ENCODE measurements at places on chromosomes 5 and 9.

- DNase-seq: no peak
Measured at GRCh38 chr5:160064417-160064810, 54.8 kb downstream of the PWWP2A start.

DNA sequence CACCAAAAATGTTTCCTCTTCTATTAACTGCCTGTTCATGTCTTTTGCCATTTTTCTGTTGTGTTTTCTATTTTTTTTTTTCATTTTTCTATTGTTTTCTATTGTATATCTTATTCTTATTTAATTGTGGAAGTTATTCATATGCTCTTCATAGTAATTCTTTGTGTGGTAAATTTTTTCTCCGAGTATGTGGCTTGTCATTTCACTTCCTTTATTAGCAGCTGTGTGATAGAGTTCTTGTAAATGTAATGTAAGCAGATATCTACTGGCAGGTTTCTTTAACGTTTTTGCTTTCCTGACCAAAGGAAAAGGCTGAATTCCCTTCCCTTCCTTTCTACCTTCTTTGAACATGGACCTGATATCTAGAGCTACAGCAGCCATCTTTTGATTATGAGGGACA is 5.8 kb upstream of the PLPP1 start:
- no peak for DNase-seq

DNA sequence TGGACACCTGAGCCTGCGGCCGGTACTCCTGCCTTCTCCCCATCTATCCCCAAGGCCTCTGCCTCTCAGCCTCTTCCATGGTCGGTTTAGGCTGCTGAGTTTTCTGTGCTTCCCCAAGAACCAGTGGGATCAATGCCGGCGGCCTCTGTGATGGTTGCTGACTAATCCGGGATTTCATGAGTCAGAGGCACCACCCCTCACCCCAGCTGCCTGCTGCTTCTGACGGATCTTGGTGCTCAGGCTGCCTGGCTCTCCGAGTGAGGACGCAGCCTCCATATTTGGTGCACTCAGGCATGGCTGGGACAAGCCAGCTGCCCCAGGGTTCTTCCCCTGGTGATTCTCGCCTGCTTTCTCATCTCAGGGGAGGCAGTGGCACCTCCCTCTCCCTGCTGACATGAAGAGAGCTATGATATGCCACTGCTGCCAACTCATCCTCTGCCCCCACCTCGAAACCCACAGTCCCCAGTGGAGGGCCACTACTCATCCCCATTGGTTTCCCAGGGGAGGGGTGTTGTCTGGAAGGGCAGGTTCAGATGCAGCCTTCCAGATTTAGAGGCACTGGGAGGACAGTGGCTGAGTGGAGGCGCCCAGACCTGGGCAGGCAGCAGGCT is 3.3 kb upstream of the MAN1B1 start:
- peak; percentile 98 for DNase-seq

DNA sequence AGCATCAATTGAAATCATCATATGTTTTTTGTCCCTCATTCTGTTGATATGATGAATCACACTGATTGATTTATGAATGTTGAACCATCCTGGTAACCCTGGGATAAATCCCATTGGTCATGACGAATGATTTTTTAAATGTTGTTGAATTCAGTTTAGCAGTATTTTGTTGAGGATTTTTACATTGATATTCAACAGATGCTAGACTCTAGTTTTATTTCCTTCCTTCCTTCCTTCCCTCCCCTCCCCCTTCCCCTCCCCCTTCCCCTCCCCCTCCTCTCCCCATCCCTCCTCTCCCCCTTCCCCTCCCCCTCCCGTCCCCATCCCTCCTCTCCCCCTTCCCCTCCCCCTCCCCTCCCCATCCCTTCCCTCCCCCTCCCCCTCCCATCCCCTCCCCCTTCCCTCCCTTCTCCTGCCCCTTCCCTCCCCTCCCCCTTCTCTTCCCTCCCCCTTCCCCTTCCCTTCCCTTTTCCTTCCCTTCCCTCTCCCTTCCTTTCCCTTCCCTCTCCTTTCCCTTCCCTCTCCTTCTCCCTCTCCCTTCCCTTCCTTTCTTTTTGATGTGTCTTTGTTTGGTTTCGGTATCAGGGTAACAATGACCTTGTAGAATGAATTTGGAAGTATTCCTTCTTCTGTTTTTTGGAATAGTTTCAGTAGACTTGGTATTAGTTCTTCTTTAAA is 142.8 kb downstream of the AP3B1 start:
- no peak for DNase-seq

GRCh38 chr9:21611891-21612290 is 129.8 kb upstream of the IFNE start:
- DNase-seq: no peak

DNA sequence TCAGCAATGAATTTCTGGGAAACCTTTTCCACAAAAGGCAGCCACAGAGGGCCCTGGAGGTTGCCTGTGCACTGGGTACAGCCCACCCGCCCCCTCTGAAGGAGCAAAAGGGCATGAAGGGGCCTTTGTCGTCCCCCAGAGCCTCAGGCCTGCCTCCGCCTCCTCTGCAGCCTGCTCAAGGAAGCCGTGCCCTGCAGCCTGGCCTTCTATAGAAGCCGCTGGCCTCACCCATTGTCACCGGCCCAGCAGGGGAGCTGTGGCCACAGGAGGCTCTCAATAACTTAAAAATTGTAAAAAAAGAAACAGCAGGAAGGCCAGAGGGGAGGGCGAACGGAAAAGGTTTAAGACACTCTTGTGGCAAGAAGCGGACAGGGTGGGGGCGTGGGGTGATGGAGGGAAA is 213.3 kb downstream of the IRX2 start:
- no peak for DNase-seq

GRCh38 chr5:115507681-115508080 is 36.9 kb downstream of the FEM1C start:
- peak; percentile 21 for DNase-seq

- DNase-seq: peak; percentile 48
Measured at GRCh38 chr9:28808042-28808441, 1234.8 kb upstream of the C9orf72 start.

- DNase-seq: no peak
Measured at GRCh38 chr5:119032656-119033055, 38.2 kb upstream of the DMXL1 start.

DNA sequence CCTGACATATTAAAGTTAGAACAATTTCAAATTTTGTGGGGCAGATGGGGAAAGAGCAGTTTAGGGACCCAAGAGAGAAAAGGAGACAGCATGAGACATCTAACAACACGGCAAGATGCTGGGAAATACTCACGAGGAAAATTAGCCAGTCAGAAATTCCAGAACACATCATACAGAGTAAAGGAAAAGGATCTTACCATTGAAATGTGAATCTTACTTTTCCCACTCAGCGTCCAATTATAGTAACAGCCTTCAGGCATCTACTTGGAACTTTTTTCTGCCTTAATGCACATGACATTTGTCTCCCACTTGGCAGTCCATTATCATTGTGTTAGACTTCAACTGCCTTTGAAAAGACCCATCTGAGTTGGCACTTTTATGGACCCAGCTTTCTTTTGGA is 189.7 kb upstream of the SLC27A6 start:
- DNase-seq: no peak

DNA sequence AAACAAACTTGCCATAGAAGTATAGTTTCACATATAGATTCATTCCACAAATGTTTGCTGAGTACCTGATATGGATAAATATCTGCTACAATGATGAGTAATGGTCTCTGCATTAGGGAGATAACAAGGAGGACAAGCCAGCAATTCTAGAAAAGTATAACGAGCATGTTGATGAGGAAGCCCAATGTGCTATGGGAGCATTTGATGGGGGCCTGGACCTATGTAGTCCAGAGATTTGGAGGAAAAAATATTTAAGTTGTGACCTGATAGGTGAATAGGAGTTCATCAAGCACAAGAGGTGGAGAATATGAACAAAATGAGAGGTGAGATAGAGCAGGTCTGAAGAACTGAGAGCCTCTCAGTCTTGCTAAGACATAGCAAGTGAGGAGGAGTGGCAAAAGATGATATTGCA is 14.4 kb upstream of the TMEM245 start:
- DNase-seq: no peak
